Stimulated activated CD8-positive, alpha-beta memory T cell treated with anti-CD3 and anti-CD28 coated beads, Interleukin-2, amount 100 ng/mL, for 48 hours (primary cell): ENCODE measurements at places on chromosomes 1 and 21.

DNA sequence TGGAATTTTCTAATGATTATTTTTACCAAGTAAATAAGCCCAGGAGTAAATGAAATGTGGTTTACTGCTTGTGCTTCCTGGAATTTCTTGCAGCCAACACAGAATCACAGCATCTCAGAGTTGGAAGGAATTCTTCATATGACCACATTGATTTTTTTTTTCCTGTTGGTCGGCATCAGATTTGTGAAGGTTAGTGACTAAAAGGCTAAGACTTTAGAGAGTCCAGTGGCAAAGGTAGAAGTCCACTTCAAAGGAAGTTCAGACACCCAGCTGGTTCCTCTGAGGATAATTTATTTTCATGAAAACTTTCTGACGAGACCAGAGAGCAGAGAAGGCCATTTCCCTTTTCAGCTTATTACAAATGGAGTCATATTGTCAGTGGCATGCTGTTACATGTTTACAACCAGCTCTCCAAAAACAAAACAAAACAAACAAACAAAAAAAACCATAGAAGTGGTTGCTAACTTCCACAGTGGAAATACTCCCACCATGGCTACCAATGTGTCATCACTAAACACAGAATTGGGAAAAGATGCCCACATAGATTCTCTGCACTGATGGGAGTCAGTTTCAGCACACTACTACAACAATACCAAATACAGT lies 77.2 kb upstream of the CDC42BPA start:
- no peak for DNase-seq

GRCh38 chr1:245537992-245538391 lies 383.2 kb downstream of the KIF26B start:
- no peak for DNase-seq

- DNase-seq = peak; percentile 85
Measured at GRCh38 chr1:77682460-77683159, at the start of gene ZZZ3. Gene ZZZ3 (minus strand): TSS chr1:77682658. CDS start chr1:77633354, 49,304 bp downstream.

GRCh38 chr1:30748098-30748698 lies 9.4 kb downstream of the LAPTM5 start:
- no peak for DNase-seq

- no peak for DNase-seq
Measured at GRCh38 chr1:43319766-43320165, 17.9 kb upstream of the MPL start.

DNA sequence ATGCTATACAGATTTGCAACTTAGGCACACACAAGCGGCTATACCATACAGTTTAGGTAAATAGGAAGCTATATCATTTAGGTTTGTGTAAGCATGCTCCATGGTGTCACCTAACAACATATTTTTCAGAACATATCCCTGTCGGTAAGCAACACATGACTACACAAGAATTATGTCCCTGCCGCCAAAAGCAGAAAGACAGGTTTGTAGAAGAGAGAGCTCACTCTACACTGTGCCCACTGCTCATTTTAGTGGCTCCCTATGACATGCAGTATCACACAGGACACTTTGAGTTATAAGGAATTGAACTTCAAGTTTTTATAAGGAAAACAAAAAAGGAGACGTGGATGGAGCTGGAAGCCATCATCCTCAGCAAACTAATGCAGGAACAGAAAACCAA lies 132.5 kb upstream of the KAZN start:
- DNase-seq = no peak

GRCh38 chr1:111733183-111733991 lies 5.8 kb downstream of the INKA2 start:
- no peak for DNase-seq

- no peak for DNase-seq
Measured at GRCh38 chr1:17669866-17670451, 85.2 kb upstream of the ACTL8 start.

- no peak for DNase-seq
Measured at GRCh38 chr1:227351443-227351842, 33.2 kb upstream of the CDC42BPA start.

GRCh38 chr1:76864383-76864782 lies 2.9 kb upstream of the ST6GALNAC5 start:
- no peak for DNase-seq

DNA sequence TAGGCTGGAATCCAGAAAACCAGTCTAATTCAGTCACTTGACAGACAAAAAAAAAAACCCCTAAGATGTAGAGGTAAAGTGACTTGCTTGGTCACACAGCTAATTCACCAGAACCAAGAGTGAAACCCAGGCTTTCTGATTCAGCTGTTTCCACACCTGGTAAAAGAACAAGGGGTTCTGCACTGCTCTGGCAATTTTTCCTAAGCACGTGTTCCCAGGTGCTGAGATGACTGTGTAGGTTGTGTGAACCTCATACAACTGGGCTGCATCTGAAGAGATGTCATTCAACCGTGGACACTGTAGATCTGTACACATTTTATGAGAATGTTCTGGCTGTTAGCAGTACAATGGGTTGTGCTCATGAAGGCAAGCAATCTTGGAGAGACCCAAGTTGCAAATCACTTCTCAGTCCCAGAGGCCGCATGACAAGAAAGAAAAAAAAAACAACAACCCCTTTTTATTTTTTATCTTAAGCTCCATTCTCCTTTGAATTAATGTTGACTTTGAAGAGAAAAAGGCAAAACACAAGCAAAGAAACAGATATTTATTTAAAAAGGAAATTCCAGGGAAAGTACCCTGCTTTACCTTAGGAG lies 95.4 kb downstream of the INTS7 start:
- DNase-seq = peak; percentile 24

DNA sequence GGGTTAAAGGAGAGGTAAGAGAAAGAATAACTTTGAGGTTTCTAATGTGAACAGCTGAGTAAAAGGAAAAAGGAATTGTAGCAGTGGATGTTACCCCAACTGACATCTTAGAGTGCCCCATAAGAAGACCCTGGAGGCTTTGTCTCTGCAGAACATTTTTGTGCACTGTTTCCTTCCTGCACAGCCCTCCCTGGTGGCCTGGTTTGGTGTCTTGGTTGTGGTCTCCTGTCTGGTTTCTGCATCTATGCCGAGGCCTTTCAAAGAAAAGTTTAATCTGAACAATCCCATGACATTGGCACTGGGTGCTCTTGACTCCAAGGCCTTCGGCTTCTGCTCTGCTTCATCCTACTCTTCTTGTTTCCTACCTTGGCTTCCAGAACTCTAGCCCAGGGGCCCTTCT lies 57.8 kb downstream of the RHOU start:
- DNase-seq = no peak

DNA sequence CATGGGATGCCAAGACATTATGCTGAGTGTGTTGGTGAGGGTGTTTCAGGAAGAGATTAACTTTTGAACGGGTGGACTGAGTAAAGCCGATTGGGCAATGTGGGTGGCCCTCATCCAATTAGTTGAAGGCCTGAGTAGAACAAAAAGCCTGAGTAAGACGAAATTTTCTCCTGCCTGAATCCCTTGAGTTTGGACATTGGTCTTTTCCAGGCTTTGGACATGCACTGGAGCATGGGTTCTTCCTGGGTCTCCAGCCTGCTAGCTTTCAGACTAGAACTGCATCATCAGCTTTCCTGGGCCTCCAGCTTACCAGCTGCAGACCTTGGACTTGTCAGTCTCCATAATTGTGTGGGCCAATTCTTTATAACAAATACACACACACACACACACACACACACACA lies 63.6 kb downstream of the NIBAN1 start:
- DNase-seq = no peak

GRCh38 chr1:75233302-75233929 lies 99.2 kb downstream of the LHX8 start:
- no peak for DNase-seq

DNA sequence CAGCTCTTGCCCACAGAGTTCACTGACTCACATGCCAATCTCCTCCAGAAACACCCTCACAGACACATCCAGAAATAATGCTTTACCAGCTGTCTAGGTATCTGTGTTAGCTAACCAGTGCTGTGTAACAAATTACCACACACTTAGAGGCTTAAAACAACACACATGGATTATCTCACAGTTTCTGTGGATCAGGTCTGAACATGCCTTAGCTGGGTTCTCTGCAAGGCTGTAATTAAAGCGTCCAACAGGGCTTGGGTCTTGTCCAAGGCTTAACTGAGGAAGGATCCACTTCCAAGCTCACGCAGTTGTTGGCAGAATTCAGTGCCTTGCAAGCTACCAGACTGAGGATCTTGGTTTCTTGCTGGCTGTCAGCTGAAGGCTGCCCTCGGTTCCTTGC lies 92.5 kb upstream of the RGS4 start:
- DNase-seq = no peak

DNA sequence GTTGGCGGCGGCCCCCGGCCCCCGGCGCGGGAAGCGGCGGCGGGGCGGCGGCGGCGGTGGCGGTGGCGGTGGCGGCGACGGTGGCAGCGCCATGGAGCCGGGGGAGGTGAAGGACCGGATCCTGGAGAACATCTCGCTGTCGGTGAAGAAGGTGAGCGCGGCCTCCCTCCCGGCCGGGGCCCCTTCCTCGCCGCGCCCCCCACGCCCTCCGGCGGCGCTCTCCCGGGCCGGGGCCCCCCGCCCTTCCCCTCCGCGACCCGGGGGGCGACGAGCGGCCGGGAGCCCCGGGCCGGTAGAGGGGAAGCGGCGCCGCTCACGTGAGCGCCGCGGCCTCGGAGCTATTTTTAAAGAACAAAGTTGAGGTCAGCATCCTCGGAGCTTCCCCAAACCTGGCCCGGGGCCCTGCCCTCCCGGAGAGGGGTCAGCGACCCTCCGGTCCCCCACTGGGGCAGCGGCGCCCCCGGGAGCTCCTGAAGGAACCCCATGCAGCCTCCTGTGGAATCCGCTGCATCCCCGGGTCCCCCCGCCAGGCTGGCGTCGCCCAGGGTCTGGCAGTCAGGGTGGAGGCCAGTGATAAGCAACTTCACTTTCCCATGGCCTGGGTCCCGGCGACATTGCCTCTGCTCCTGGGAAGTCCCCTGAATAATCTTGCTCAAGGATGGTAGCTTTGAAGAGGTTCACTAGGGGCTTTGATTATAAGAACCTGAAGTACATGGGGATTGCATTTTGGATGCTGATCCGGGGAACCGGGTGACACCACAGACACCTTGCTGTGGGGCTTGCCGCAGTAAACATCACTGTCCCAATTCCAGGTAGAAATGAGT lies 560 bp downstream of the PLEKHM2 start:
- peak; percentile 26 for DNase-seq

DNA sequence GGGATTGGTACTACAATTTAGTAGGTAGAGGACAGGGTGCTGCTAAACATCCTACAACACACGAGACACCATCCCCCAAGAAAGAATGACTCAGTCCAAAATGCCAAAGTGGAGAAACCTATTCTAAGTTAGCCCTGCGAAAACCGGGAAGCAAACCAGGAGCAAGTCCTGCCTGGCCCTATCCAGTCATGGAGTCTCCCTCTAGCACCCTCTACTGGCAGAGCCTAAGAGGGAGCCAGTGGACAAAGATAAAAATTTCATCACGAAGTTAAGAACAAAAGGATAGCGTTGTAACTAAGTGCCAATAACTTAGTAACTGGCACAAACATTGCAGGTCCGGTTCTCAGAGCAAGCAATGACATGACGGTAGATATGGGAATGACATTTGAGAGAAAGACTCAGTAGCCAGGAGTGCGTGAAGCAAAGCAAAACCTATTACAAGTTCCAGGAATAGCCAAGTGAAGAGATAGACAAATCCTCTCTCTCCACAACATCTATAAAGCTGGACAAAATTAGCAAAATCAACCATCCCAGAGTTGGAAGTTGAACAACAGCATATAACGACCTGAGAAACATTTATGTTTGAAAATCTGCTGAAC lies 383.5 kb downstream of the OMA1 start:
- peak; percentile 3 for DNase-seq

GRCh38 chr1:180251526-180252305 lies 21.7 kb downstream of the LHX4 start:
- no peak for DNase-seq

- DNase-seq = peak; percentile 81
Measured at GRCh38 chr1:235093696-235094592, 34.7 kb downstream of the TOMM20 start.

DNA sequence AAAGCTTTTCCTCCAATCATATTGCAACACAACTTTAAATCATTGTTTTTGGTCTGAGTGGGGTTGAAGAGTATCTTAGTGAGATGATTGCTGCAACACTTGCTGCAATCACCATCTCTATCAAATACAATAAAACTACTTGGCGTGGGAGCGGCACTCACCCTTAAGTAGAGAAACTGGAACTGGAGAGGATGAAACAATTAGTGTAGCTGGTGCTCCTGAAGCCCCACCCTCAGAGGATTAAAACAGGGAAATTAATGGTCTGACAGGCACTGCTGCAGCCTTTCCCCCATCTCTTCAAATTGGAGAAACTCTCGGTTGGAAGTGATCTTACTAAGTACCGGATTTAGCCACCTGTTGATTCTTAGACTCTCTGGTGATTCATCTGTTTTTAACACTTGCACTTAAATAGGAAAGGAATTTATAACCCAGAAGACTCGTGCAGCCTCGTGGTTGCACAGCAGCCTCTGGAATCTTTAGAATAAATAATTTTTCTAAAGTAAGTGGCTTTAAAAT lies 80.5 kb upstream of the KIF26B start:
- DNase-seq = no peak

DNA sequence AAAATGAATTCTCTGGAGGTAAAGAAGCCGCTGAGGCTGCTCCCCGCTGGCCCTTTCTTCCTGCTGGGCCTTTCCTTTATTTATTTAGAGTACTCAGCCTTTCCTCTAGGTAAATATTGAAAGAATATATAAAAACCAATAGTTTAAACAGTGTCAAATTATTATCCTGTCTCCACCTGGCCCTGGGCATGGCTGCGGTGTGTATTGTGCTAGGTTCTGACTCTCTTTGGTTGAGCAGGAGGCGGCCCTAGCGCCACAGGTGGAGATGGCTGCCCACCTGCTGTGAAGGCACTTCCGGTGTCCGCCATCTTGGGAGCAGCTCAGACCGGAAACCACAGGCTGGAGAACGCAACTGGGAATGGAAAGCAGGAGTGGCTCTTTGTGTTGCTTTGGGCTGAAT lies 29.0 kb upstream of the CLDN14 start:
- DNase-seq = no peak

GRCh38 chr1:85330711-85331290 lies 54.4 kb upstream of the BCL10 start:
- no peak for DNase-seq

DNA sequence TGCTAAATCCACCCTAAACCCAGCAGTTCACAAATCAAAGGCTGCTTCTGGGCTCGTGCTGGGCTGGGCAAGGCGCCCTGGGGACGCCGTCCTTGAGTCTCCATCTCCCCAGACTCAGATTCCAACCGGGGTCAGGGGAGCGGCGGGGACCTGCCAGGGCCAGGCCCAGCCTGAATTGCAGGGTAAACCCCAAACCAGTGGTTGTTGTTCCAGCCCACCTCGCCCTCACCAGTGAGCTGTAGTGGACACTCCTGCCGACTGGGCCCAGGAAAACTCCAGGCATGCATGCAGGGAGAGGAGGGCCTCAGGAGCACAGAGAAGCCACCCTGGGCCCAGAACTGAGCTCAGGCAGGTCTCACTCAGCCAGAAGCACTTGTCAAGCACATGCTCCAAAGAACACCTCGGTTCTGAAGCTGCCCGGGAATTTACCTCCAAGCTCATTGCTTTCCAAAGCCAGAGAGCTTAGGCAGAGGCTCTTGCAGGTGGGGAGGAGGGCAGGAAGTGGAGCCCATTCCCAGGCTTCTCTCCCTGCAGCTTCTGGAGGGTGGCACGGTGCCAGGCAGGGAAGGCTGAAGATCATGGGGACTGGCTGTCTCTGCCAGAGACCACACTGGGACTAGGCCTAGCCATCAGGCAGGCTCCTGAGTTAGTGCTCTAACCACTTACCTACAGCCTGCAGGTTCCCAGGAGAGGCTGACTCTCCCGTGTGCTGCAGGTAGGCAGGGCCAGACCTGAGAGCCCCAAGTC lies 437.0 kb downstream of the MATN1 start:
- DNase-seq = no peak

- DNase-seq = no peak
Measured at GRCh38 chr1:186923486-186923885, 94.7 kb downstream of the PLA2G4A start.

- DNase-seq = no peak
Measured at GRCh38 chr1:4689941-4690635, 35.7 kb downstream of the AJAP1 start.
